ENCODE measurements at places on chromosomes 1 and 21.

- no peak for DNase-seq
Measured at GRCh38 chr1:229147072-229147471, 123.8 kb upstream of the RAB4A start.

- DNase-seq, result no peak
Measured at GRCh38 chr1:21338573-21339355, 48.5 kb upstream of the ECE1 start.

DNA sequence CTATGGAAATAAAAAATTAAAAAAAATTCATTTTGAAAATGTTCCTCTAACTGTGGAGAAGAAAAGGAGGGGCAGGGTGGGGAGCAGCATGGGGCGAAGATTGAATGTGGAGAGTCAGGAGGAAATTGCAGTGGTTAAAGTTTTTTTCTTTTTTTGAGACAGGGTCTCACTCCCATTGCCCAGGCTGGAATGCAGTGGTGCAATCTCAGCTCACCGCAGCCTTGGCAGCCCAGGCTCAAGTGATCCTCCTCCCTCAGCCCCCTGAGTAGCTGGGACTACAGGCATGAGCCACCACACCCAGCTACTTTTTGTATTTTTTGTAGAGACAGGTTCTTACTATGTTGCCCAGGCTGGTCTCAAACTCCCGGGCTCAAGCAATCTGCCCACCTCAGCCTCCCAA is 67.6 kb downstream of the ADSS2 start:
- no peak for DNase-seq

GRCh38 chr21:44461464-44462001 is 6.2 kb downstream of the LRRC3 start:
- no peak for DNase-seq

- no peak for DNase-seq
Measured at GRCh38 chr1:201783572-201783971, 45.4 kb upstream of the IPO9 start.

GRCh38 chr1:212518188-212519054 is 85.7 kb downstream of the NENF start:
- no peak for DNase-seq

- DNase-seq, result no peak
Measured at GRCh38 chr21:35178827-35179226, 129.7 kb upstream of the RUNX1 start.

GRCh38 chr1:236394879-236395229 is 768 bp downstream of the EDARADD start:
- DNase-seq, result no peak

DNA sequence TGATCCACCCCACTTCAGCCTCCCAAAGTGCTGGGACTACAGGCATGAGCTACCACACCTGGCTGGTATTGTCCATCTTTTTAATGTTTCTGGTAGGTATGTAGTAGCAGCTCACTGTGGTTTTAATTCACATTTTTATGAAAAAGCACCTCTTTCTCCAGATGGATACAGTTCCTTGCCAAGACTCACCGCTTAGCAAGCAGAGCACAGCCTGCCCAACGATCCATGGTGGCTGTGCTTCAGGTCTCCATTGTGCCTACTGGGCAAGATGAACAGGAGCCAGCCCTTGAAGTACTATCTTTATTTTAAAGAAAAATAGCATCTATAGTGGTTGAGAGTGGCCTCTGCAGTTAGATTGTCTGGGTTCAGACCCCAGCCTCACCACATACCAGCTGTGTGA is 37.6 kb upstream of the GRHL3 start:
- DNase-seq, result no peak

DNA sequence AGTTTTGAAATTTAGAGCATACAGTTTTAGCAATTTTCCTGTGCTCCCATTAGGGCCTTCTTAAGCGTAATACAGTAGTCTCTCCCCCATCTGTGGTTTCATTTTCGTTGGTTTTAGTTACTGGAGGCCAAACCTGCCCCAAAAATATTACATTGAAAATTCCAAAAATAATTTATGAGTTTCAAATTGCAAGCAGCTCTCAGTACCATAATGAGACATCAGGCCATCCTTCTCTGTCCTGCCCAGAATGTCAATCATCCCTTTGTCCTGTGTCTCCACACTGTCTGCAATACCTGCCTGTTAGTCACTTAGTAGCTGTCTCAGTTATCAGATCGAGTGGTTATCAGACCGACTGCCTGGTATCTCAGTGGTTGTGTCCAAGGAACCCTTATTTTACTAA is 45.4 kb downstream of the ADSS2 start:
- DNase-seq, result no peak

- DNase-seq, result no peak
Measured at GRCh38 chr1:94702442-94702815, 117.7 kb upstream of the SLC44A3 start.

- DNase-seq, result no peak
Measured at GRCh38 chr1:71651214-71651613, 570.4 kb upstream of the ZRANB2 start.

- DNase-seq, result no peak
Measured at GRCh38 chr1:162072740-162073139, 3.2 kb downstream of the NOS1AP start.

GRCh38 chr1:7666249-7666648 is 104.8 kb upstream of the VAMP3 start:
- no peak for DNase-seq

DNA sequence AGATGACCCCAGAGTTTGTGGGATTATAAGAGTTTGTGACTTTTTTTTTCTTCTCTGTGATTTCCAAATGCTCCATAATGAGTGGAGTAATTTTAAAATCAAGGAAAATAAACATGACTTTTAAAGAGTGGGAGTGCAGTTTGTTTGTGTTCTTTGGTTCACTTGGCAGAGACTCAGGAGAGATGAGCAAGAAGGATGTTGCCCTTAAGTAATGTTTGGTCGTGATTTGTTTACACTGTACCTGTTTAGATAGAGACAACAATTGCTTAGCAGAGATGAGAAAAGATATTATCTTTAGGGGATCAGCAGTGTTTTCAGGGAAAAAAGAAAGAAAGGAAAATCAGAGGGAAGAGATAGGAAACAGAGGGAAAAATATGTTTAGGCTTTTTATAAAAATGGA is 170.8 kb downstream of the ADSS2 start:
- DNase-seq, result no peak

DNA sequence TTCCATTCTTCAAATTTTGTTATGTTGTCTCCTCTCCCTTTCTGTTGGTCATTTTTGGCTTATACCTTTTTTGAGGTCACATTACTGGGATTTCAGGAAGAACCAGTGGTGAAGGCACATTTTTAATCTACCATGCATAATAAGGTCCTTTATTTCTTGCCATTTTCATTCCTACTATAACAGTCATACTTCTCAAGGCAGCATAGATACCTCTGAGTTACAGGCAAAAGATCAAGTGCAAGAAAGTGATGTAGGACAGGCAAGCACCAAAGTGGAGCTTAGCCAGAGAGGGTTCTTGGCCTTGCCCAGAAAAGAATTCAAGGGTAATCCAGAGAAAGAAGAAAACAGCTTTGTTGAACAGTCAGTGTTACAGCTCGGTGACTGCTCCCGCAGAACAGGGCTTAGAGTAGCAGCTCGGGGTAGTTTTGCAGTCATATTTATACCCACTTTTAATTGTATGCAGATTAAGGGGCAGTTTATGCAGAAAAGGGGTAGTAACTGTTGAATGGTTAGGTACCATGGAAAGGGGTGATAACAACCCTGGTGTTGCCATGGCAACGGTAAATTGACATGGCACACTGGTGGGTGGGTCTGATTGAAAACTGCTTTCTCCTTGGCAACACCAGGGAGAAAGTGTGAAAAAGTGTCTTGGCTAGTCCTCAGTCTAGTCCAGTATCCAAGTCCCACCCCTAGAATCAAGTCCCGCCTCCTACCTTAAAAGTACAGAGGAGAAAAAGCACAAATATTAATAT is 39.6 kb upstream of the DOCK7 start:
- no peak for DNase-seq

DNA sequence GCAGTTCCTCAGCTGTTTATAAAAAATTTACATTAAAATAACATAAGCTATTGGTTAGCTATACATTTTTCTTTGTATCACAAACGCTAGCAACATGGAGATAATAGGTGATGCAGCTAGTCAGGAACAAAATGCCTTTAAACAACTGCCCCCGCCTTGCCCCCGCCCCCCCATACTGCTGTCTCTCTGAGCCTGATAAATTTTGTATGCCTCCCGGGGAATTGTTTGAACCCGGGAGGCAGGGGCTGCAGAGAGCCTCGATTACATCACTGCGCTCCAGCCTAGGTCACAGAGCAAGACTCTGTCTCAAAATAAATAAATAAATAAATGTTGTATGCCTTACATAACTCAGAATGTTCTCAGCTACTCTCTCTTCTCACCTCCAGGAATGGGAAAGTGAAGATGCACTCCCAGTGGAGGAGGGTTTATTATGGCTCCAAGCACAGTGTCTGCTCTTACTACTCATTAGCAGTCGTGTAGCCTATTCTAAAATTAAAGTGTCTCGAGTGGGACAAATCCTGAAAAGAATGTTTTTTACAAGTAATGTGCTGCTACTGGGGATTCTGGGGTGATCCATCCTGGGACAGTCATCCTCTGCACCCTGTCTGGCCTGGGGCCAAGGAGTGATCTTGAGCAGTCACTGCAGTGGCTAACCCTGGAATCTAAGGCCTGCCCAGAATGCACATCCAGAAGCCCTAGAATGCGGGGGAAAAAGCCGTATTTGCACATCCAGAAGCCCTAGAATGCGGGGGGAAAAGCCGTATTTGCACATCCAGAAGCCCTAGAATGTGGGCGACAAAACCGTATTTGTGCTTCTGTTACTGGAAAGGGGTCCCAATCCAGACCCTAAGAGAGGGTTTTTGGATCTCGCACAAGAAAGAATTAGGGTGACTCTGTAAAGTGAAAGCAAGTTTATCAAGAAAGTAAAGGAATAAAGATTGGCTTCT is 39.4 kb upstream of the ZNF496 start:
- no peak for DNase-seq

DNA sequence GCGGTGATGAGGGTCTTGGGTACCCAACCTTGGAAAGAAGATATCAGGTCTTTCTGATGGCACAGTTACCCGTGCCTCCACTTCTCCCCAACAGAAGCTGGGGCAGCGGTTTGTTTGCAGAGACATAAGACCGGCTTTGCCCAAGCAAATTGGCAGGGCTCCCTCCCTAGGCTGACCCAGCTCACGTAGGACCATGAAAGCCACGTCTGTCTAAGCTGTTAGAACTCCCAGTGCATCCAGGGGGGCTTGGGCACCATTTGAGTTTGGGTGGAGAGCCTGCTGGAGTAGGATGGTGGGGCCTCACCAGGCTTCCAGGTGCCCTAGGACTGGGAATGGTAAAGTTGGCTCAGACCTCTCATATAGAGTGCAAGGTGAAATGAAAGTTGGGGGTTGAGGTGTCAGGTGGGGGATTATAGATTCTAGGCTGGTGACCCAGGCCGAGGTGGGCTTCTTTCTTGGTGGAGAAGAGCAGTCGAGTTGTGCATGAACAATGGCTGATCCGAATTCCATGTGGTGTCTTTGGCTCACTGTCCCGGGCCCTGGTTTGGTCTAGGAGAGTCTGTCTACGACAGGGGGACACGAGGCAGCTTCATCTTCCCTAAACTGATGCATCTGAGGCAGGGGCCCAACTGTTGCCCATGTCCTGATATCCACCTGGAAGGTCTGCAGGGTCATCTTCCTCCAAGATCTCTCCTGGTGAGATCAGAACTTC is 3.4 kb downstream of the POU3F1 start:
- no peak for DNase-seq

GRCh38 chr1:31714442-31715086 is 10.7 kb upstream of the COL16A1 start:
- no peak for DNase-seq

DNA sequence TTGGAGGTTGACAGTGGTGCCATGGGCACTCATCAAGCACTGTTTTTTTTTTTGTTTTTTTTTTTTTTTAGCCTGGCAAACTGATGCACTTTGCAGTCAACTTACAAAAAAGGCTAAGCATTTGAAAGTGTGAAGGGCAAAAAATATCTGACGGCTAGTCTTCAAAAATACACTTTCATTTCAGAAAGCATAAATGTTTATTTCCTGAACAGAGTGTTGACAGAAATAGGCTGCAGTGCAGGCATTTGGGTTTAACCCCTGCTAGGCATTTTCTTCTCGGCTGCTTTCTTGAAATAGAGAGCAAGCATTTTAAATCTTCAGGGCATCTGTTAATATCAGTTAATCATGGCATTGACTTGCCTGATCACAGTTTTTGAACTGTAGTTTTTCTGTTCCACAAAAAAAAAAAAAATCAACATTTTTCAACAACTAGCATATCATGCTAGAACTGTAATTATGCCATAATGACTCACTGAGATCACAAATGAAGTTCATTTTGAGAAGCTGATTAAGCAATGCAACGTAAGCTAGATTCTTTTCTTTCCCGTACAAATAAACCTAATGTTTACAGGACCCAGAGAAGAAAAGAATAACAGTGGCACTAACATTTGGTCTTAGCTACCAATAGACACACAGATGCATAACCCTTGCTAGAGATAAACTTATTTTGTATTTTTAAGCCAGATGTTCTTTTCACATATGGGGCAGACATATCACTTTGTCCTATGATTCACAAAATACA is 100.4 kb upstream of the USH2A start:
- no peak for DNase-seq

DNA sequence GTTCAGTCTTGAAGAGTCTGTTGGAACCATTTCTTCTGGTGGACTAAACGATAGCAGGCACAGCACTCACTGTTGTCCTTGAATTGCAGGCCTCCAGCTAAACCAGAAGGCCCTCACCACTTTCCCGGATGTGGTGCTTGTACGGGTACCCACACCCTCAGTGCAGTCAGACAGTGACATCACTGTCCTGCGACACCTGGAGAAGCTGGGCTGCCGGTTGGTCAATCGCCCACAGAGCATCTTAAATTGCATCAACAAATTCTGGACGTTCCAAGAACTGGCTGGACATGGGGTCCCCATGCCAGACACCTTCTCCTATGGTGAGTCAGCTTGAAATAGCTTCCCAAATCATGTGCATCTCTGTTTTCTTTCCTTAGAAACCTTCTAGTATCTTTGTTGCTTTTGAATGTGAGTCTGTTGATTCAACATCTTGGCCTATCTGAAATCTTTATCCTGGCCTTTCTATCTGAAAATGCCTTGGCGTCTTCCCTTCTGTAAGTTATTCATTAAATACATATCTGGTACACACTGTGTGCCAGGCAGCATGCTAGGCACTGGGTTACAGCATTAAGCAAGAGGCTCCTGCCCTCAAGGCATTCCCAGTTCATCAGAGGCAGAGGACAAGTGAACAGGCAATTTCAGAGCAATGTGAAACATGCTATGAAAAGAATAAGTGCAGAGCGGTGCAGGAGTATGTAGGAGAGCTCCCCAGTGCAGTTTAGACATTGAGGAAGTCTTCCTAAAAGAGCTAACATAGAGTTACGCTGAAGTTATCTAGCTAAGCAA is 18.9 kb downstream of the RIMKLA start:
- no peak for DNase-seq

DNA sequence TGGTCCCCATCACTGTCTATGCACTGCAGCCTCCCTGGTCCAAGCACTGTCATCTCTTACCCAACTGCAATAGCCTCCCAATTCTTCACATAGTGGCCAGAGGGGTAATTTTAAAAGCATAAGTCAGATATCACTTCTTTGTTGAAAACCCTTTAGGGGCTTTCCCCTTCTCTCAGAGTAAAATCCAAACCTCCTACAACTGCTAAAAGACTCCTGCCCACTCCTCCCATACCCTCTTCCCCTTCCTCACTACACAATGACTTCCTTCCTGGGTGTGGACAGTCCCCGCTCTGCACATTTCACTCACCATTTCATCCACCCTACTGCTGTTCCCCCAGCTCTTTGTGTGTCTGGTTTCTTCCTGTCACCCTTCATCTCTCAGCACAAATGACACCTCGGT is 8.3 kb downstream of the MCOLN2 start:
- no peak for DNase-seq

All from activated CD4-positive, alpha-beta T cell treated with anti-CD3 and anti-CD28 coated beads for 1 hour (primary cell).